ENCODE measurements at places on chromosomes 2 and 18. TPM values are rescaled to one million over a fixed set of nuclear protein-coding genes. Genes with fewer than 3 reads are reported as not detected.

Gene LINC00305
- not detected for polyA plus RNA-seq

GRCh38 chr2:190533968-190534309 lies 583 bp downstream of the NEMP2 start:
- peak overlapping the region; percentile 80 for H3K4me3 ChIP-seq
- no peaks in the 10 kb centered on the region for H3K27me3 ChIP-seq
- peaks cover 27% of the 10 kb centered on the region for H3K4me1 ChIP-seq

GRCh38 chr2:61151436-61151835 lies 10.6 kb upstream of the C2orf74 start:
- no peak for DNase-seq
- H3K27ac ChIP-seq = no peak overlapping the region
- H3K4me1 ChIP-seq = no peaks in the 10 kb centered on the region
- H3K36me3 ChIP-seq = peaks cover 26% of the 10 kb centered on the region

Gene NTSR2
- polyA plus RNA-seq = not detected

Gene SERPINB7
- not detected for polyA plus RNA-seq

Gene UPP2
- not detected for polyA plus RNA-seq

DNA sequence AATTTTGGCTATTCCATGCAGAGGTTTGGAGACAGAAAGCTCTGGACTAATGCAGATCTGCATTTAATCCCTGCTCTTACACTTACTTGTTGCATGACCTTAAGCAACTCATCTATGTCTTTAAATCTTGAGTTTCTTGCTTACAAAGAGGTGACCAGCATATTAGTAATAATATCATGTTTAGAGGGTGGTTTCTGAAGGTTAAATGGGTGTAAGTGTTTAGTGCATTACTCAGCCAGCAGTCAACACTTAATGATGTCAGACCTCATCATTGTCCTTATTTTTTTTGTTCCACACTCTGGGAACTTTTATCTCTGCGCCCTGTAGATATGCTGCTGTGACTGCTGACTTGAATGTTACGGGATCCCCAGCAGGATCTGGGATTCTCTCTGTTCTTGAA lies 1.7 kb downstream of the IL1RL1 start:
- no peaks in the 10 kb centered on the region for H3K27me3 ChIP-seq
- H3K4me1 ChIP-seq = no peaks in the 10 kb centered on the region
- DNase-seq = no peak
- H3K36me3 ChIP-seq = no peaks in the 10 kb centered on the region

Gene SCN7A
- 0.01 TPM for polyA plus RNA-seq

Gene PHOSPHO2
- 3.4 TPM for polyA plus RNA-seq

DNA sequence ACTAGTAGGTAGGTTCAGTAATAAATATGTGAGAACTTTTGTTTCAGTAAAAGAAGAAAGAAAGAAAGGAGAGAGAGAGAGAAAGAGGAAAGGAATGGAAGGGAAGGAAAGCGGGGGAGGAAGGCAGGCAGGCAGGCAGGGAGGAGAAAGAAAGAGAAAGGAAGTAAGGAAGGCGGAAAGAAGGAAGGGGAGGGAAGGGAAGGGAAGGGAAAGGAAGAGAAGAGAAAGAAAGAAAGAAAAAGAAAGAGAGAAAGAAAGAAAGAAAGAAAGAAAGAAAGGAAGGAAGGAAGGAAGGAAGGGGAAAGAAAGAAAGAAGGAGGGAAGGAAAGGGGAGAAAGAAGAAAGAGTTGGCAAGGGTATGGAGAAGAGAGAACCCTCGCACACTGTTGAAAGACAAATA lies 67.6 kb downstream of the CD226 start:
- peaks cover 8% of the 10 kb centered on the region for H3K4me1 ChIP-seq
- H3K4me3 ChIP-seq = no peak overlapping the region
- H3K27me3 ChIP-seq = no peaks in the 10 kb centered on the region

All from B cell (primary cell).